Putamen (tissue), 1 donor: ENCODE measurements at places on chromosomes 12 and 14.

- DNase-seq, result no peak
Observed at GRCh38 chr12:132837693-132838409, 9.2 kb upstream of the GOLGA3 start.

- DNase-seq, result no peak
Observed at GRCh38 chr12:121494093-121494787, 86.6 kb downstream of the KDM2B start.

DNA sequence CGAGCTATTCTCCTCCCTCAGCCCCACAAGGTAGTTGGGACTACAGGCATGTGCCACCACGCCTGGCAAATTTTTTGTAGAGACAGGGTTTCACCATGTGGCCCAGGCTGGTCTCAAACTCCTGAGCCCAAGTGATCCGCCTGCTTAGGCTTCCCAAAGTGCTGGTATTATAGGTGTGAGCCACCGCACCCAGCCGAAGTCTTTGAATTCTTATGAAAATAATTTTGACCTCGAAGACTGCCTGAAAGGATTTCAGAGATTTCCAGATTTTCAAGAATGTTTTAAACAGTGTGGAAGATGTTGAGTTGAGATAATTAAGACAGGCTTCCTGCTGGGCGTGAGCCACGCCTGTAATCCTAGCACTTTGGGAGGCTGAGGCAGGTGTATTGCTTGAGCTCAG, 5.0 kb downstream of the PSMA3 start:
- no peak for DNase-seq

DNA sequence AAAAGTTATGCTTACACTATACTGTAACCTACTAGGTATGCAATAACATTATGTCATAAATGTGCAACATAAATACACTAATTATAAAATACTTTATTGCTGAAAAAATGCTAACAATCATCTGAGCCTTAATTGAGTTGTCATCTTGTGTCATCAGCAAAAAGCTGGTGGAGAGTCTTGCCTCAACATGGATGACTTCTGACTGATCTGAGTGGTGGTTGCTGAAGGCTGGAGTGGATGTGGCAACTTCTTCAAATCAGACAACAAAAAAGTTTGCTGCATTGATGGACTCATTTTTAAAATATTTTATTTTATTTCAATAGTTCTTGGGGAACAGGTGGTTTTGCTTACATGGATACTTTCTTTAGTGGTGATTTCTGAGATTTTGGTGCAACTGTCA, 93.9 kb upstream of the AMN1 start:
- no peak for DNase-seq

GRCh38 chr12:68235576-68235975, 10.0 kb upstream of the IL26 start:
- no peak for DNase-seq

GRCh38 chr12:13499008-13499407, 302.5 kb downstream of the EMP1 start:
- no peak for DNase-seq

DNA sequence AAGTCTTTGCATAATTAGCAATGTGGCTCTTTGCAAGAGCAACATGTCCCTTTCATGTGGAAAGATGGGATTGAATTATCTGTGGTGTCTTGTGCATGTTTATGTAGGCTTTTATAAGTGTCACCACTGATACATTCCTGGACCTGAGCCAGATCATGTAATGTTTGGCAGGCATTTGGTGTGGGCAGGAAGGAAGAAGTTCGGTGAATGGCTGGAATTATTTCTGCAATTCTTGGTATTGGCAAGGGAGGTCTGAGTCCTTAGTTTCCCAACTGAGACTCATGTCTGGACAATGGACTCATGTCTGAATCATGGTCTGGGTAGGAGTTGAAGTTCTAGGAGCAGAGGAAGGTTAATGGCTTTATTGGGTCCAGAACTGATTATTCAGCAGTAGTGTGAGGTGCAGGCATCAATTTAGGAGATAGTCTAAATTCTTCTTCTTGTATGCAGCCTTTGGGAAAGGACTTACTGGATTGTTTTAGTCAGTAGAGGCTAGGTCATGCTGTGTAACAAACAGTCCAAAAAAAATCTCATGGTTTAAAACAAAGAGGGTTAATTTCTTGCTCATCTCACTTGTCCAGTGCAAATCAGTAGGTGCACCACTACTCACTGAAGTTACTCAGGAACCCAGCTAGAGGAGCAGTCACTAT, 186.5 kb upstream of the LHX5 start:
- DNase-seq, result no peak

DNA sequence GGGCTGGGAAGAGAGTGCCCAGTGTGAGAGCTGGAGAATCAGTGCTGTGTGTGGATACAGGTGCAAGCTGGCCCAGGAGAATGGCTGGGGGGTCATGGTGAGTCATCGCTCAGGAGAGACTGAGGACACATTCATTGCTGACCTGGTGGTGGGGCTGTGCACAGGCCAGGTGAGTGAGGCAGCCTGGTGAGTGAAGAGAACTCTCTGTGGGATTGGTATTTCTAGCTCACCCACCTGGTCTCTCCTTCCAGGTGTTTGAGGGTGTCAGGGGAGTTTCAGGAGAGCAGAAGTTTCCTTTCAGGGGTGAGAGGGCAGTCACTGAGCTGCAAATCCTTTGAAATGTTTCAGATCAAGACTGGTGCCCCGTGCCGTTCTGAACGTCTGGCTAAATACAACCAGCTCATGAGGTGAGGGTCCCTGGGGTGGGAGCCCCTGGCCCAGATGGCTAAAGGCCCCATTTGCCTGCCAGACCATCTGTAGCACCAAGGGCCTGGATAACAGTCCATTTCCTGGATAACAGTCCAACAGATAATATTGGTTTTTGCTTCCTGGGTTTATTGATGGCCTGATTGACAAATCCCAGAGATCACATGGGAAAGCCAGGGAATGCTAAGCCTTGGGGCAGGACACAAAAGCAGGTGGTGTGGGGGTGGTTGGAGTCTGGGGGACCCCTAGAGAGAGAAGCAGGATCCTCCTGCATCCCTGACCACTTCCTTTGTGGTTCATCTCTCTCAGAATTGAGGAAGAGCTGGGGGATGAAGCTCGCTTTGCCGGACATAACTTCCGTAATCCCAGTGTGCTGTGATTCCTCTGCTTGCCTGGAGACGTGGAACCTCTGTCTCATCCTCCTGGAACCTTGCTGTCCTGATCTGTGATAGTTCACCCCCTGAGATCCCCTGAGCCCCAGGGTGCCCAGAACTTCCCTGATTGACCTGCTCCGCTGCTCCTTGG, 5.5 kb upstream of the ATN1 start:
- DNase-seq, result no peak

DNA sequence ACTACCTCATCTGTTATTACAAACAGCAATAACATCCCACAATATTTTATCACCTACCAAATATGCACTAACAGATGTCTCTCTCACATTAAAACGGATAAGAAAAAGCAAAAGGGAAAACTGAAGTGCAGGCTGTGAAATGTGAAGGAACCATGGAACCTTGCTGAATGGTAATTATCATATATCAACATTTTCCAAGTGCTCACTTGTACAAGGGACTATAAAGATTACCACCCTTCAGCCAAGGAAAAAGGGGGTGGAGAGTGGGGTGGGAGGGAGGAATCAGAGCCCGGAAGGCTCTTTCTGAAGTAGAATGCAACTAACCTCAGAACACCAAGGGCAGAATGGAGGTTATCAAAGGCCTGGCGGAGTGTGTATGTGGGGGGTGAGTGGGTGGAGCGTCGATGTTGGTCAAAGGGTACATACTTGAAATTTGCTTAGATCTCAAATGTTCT, 1.2 kb downstream of the SNX6 start:
- no peak for DNase-seq

DNA sequence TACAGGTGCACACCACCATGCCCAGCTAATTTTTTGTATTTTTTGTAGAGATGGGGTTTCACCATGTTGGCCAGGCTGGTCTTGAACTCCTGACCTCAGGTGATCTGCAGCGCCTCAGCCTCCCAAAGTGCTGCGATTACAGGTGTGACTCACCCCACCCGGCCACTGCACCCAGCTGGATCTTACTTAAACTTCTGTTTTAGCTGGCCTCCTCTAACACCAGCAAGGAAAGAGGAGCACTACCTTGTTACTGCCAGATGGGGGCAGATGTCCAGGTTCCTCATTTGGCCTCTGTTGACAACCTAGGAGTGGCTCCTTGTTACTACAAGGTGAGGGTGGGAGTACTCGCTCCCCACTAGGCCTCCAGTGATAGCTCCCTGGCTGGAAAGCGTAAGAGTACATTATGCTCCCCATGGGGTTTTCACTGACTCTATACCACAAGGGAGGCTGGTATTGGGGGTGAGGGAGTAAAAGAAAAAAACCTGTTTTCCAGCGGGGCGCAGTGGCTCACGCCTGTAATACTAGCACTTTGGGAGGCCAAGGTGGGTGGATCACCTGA, 13.2 kb upstream of the ARF6 start:
- no peak for DNase-seq
